ENCODE measurements at places on chromosomes 1 and 21.
A peak's percentile ranks its signal among the peaks of the same experiment; 100 is the strongest.

- no peak for DNase-seq
Observed at GRCh38 chr1:154844297-154844681, 25.8 kb downstream of the KCNN3 start.

- DNase-seq = no peak
Observed at GRCh38 chr1:46424730-46425129, 30.6 kb downstream of the FAAH start.

GRCh38 chr1:65341381-65341780 is 32.0 kb downstream of the DNAJC6 start:
- DNase-seq = no peak

GRCh38 chr1:84603941-84604830 is 29.9 kb upstream of the CTBS start:
- peak; percentile 1 for DNase-seq

DNA sequence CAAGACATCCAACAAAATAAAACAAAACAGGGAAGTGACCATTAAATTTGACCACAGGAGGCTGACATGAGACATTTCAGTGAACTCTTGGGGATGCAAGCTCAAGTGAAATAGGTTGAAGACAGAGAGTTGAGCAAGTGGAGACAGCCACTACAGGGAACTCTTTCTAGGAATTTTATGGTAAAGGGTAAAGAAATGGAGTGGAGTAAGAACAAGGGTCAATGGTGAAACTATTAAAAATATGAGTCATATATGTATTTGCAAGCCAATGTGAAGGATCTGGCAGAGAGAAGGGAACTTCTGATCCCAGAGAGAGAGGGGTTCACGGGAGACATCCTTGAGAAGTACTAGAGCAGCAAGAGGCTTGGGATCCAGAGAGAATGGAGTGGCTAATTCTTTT is 9.1 kb upstream of the TRABD2B start:
- DNase-seq = no peak

- DNase-seq = no peak
Observed at GRCh38 chr1:56410405-56410804, 169.0 kb downstream of the PLPP3 start.

GRCh38 chr1:166084613-166085012 is 82.2 kb downstream of the FAM78B start:
- no peak for DNase-seq

DNA sequence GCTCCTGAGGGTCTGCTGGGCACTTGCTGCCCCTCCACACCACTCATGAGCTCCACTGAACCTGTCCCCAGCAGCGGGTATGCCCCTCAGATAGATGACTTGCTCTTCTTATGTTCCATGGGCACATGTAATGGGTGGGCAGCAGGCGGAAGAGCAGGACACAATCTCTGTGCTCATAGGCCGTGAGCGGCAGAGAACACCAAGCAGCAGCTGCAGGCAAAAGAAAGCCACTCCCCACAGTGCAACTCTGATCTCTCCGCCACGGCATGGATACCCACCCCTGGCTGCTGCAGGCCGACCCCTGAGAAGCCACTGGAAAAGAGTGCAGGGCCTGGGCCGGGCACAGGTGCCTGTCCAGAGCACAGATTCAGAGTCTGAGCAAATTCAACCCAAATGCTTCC is 135.2 kb upstream of the RUNX3 start:
- DNase-seq = no peak

DNA sequence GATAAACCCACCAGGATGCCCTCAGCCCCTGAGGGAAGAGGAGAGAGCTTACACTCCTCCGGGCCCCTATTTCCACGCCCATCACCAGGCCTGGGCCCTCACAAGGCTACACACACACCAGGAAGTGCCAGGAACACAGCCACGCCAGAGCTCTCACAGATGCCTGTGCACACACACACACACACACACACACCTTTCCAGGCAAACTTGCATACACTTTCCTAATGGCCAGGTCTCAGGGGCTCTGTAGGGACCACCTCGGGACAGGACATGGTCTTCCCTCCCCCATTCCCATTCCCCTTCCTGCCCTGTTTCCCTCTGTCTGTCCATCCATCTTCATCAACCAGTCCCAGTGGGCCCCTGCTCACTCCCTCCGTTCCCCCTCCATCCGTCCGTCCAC is 9.7 kb upstream of the EPHA2 start:
- no peak for DNase-seq

GRCh38 chr1:160130486-160130885 is 14.9 kb downstream of the ATP1A2 start:
- DNase-seq = no peak
